CD4-positive, alpha-beta T cell treated with Interleukin-1 beta for 1 hour (primary cell): ENCODE measurements at places on chromosomes 1 and 21.

DNA sequence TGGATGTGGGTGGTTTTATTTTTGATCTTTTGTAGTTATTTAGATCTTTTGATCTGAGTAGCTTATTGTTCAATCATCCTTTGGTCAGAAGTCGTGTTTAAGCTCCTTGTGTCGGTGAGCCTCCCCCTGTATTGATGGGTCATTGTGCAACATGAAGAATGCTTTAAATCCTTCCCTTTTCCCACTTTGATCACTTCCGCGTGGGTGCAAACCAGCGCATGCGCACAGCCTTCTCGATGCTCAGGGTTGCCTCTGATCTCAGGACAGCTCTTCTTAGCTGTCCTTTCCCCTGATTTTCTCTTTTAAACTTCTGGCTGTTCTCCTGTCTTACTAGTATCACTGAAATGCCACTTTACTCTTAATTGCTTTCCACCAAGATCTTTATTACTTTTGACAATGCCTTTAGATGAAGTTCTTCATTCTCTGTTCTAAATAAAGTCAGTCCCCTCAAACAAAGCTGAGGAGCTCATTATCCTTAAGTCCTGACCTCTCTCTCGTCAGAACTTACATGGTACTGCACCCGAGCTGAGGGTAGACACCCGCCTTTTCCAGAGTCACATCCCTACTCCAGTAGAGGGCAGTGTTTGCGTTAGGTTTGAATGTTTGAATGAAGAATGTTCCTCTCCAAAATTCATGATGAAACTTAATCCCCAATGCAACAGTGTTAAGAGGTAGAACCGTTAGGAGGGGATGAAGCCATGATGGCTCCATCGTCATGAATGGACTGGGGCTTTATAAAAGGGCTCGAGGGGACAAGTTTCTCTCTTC lies 547.9 kb upstream of the TMPRSS15 start:
- DNase-seq: no peak

- DNase-seq: no peak
These were observed 70.2 kb downstream of the ARHGEF16 start for GRCh38 chr1:3524556-3525203.

- DNase-seq: peak; percentile 3
These were observed 17.7 kb downstream of the IVL start for GRCh38 chr1:152926091-152926490.

- no peak for DNase-seq
These were observed 291.9 kb upstream of the NR5A2 start for GRCh38 chr1:199735660-199736059.

DNA sequence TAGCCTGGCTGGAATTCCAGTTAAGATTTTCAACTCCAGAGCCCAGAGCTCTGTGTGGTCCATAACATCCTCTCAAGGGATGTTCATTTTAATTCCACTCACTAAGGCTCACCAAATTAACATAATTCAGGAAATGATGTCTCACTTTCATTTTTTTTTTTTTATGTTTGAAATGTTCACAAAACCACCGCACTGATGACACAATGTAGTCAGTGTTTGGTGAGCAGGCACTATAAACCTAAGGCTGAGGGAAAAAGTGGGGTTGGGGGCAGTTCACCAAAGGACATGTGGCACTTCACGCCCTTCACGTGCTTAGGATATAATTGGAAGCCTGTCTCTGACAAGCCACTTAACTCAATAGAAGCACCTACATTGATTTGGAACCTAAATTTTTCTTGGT lies 177.3 kb upstream of the CAMK1G start:
- DNase-seq: no peak

GRCh38 chr1:1157426-1157913 lies 16.2 kb upstream of the TTLL10 start:
- DNase-seq: peak; percentile 71

GRCh38 chr1:228396770-228397662 lies 9.6 kb downstream of the TRIM11 start:
- DNase-seq: no peak

DNA sequence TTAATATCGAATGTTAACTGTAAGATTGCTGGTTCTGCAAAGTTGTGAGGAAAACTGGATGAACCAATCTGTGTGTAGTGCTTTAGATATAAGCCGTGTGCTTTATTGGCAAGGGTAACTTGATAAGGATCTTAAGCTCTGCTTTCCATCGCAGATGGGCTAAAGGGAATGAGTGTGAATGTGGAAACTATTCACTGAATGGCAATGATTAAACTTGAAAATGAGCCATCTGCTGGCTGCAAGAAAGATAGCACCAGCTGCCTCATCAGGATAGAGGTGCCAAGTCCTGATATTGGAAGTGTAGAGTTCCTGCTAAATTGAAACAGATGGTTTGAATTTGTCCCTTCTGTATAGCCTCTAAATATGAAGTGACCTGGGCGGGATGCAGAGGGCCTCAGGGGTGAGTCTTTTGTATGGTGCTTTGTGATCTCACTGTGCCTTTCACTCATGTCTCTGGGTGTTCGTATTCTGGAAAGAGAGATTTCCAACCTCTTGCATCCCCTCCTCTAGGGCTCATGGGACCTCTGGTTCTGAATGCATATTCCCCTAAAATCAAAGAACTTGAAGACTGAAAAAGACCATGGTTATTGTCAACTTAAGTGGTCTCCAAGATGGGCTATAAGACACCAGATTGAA lies 9.2 kb downstream of the FCRL3 start:
- DNase-seq: no peak

- no peak for DNase-seq
These were observed 20.9 kb upstream of the GPR153 start for GRCh38 chr1:6281511-6282402.

- DNase-seq: no peak
These were observed 288.3 kb downstream of the TM2D1 start for GRCh38 chr1:61436491-61437120.

DNA sequence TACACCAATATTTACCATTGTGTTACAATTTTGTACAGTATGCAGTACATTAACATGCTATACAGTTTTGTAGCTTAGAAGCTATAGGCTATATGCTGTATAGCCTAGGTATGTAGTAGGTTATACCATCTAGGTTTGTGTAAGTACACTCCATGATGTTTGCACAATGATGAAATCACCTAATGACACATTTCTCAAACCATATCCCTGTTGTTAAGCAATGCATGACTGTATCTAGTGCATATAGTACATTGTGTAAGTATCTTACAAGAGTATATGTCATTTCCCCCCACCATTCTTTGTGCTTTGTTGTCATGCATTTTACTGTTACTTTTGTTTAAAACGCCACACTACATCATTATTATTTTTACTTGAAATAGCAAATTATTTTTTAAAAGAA lies 65.7 kb upstream of the RNF11 start:
- DNase-seq: no peak

GRCh38 chr1:119622311-119623192 lies 25.5 kb downstream of the ZNF697 start:
- DNase-seq: no peak

DNA sequence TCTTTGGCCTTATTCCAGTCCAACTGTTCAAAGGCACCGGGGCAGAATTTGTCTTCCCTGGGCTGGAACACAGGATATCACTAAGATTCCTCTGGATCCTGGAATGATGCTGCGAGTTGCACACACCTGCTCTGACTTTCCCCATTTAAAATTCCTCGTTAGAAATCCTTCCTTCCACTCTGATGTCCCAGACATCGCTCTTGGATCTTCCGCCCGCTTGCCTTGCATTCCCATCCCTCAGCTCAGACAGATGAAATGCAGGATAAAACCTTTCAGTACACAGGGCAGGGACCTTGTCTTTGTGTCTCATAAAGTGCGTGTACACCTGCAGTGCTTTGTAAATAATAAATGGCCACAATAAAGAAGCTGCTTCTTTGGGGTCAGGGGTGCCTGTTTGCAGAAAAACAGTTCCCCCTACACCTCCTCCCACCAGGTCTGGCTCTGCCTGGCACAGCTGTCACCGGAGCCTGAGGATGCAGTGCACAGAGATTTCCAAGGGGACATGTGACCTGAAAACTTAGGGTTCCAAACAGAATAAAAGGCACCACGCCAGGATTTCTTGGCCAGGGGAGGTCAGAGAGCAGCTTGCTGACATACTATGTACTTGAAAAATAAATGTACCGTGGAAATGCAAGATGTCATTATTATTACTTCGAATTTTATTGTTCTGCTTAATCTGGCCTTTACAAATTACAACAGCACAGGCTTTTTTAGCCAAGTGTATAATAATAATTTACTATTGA lies 62.9 kb upstream of the SYT6 start:
- DNase-seq: no peak

- no peak for DNase-seq
These were observed 17.7 kb downstream of the TNR start for GRCh38 chr1:175725684-175726083.

DNA sequence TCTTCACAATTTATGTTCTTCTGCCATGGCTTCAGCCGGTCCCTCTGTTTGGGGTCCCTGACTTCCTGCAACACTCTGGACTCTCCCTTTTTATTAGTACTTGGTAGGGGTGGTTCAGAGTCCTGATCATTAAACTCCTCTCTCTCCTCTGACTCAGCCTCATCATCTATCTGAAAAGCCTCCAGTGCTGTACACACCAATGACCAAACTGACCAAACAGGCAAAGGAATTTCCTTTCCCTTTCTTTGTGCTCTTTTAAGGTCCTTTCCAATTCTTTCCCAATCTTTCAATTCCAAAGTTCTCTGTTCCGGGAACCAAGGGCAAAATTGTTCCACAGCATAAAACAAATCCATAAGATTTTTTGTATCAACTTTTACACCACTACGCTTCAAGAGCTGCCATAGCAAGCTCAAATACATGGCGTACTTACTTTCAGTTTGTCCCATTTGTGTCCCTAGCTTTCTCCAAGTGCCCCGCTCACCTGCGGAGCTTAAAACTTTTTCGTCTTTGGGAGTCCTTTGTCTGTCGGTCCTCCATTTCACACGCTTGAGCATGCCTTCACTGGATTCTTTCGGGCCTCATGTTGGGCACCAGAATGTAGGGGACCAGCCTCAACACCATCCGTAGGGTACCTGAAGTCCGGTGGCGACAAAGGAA lies 9.6 kb downstream of the DAP3 start:
- DNase-seq: no peak

GRCh38 chr1:2969845-2970291 lies 51.4 kb upstream of the ACTRT2 start:
- DNase-seq: no peak

- no peak for DNase-seq
These were observed 8.1 kb upstream of the F5 start for GRCh38 chr1:169594391-169594790.

- no peak for DNase-seq
These were observed 731 bp downstream of the TRIM11 start for GRCh38 chr1:228405979-228406228.

- DNase-seq: no peak
These were observed 56.6 kb downstream of the FGGY start for GRCh38 chr1:59353453-59353852.

- DNase-seq: no peak
These were observed 398.7 kb downstream of the SMYD3 start for GRCh38 chr1:246108278-246108925.

- DNase-seq: no peak
These were observed 20.6 kb downstream of the NENF start for GRCh38 chr1:212453156-212453857.

GRCh38 chr1:186059311-186059710 lies 315.7 kb downstream of the TPR start:
- no peak for DNase-seq

DNA sequence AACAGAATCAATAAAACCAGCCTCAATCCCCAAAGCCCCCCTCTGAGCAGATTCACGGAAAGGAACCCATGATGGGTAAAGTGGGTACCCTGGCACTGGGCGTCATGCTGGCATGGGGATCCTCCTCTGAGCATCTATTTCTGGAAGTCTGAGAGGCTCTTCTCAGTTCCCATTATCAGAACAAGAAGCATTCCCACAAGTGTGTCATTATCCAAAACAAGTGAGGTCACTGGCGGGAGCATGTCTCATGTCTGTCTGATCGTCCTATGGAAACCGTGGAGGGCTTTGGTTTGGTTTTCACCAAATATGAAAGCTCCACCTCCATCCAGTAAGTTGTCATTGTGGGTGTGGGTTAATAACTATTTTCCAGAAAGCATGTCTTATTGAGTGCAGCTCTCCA lies 70.7 kb downstream of the PGM1 start:
- DNase-seq: no peak

GRCh38 chr1:64241069-64241468 lies 37.6 kb downstream of the UBE2U start:
- DNase-seq: no peak

DNA sequence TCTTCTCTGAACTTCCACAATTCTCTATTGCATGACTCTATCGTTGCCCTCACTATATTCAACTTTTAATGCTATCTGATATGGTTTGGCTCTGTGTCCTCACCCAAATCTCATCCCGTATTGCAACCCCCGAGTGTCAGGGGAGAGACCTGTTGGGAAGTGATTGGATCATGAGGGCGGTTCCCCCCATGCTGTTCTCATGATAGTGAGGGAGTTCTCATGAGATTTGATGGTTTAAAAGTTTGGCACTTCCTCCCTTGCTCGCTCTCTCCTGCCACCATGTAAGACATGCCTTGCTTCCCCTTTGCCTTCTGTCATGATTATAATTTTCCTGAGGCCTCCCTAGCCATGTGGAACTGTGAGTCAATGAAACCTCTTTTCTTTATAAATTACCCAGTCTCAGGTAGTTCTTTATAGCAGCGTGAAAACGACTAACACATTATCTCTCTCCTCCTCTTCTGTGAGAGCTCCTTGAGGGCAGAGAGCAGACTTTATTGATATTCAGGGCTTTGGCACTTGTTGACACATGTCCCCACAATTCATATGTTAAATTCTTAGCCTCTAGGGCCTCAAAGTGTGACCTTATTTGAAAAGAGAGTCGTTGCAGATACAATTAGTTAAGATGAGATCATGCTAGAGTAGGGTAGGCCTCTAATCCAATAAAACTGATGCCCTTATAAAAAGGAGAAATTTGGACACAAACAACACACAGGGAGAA lies 52.1 kb downstream of the ADCY10 start:
- no peak for DNase-seq
